GM12891 (cell line): ENCODE measurements at places on chromosomes 1 and 21.

DNA sequence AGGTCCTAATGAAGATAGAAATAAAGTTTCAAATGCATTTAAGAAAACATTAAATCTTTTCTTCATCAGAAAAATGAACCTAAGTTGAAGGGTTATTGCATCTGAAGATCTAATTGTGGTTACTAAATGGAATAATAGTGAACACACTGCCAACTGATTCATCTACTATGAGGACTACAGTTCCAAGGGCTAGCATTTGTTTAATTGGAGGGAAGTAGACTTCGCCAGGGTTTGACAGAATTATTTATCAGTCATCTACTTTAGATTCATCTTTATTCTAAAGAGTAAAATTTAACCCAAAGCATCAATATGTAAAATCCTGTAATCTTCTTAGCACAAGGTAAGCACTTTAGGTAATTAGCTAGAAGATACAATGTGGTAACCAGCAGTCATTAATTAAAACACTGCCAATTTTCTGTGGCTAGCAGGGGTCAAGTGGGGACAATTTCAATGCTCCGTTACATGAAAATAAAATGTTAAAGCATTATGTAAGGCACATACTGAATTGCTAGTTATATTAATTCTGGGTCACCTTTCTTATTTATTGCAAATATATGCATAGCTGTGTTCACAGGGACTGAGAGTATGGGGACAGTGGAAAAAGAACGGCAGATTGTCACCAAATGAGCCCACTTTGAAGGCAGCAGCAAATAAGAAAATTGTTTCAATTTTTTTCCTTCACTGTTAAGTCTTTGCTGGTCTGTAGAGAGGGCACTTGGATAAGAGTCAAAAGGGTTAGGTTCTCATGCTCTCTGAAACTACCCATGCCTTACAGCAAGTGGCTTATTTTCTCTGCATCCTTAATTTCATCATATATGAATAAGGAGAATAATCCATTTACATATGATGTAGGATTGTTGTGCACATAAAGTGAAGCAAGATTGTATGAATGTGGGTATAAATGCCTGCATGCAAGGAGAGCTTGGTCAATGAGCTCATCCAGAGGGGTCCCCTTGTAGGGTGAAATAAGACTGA lies 416.0 kb downstream of the PCP4 start:
- DNase-seq, result no peak

DNA sequence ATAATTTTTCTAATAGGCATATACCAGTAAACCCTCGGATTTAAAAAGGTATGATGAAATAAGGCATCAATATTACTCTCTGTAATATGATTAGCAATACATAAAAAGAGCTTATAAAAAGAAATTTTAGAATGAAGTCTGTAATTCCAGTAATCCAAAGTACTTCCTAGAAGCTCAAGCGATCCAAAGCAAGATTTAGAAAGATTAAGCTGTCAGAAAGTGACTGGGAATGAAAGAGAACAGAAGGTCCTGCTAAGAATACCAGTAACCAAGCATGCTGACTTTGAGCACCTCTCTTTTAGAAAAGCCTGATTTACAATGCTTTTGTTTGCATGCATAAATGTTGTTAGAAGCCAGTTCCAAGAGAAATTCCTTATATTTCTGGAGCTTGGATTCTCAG lies 125.1 kb downstream of the GIPC2 start:
- no peak for DNase-seq

- DNase-seq, result no peak
These were observed 159.8 kb downstream of the RUNX1 start for GRCh38 chr21:34889320-34889675.

- DNase-seq, result peak; percentile 72
These were observed 5.5 kb downstream of the TNFRSF25 start for GRCh38 chr1:6460301-6461050.

DNA sequence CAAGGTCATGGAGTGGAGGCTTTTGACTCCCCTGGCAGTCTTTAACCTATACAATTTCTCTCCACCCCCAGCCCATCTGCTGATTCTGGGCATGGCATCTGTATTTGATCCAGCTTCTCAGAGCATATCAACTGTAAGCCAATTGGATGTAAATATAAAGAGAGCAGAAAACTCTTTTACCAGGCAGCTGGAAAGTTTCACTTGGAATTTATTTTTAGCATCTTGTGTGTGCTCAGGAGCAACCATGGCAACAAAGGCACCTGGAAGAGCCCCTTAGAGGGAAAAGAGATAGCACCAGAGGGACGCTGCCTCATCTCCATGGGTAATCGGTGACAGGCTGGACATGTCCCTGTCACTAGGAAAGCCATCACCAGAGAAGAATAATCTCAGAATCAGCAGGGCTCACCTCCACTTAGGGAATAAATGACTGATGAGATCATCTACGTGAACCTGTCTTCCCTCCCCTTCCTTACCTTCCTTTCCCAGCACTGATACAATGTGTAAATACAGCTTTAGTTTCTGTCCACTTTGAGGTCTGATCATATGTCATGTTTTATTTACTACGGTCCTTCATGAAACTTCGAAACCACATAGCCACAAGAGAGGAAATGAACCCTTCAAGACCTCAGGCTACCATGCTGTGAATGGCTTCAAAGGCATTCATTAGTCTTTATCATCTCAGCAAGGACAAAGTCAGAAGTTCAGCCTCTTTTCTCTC lies 25.3 kb upstream of the SIPA1L2 start:
- no peak for DNase-seq

DNA sequence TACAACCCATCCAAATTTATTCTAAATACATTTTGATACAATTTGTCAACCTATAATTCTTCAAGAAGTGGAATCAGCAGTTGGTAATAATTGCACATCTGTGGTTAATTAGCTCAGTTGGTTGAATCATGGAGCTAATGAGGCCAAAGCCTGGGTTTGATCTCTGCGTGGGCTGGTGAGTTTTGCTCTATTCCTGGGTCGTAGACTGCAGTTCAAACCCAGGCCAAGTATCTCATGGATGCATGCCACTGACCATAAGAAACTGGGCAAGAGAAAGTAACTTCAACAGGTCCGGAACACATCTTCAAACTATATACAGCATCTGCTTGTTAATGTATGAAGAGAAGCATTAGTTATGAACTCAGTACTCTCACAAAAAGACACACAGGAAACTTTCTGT lies 779.7 kb downstream of the USP25 start:
- DNase-seq, result no peak

- no peak for DNase-seq
These were observed 23.4 kb upstream of the IGSF3 start for GRCh38 chr1:116690849-116691406.

- no peak for DNase-seq
These were observed 7.4 kb downstream of the DOP1B start for GRCh38 chr21:36163750-36164741.

GRCh38 chr1:67144696-67145095 lies 9.9 kb upstream of the C1orf141 start:
- DNase-seq, result no peak

DNA sequence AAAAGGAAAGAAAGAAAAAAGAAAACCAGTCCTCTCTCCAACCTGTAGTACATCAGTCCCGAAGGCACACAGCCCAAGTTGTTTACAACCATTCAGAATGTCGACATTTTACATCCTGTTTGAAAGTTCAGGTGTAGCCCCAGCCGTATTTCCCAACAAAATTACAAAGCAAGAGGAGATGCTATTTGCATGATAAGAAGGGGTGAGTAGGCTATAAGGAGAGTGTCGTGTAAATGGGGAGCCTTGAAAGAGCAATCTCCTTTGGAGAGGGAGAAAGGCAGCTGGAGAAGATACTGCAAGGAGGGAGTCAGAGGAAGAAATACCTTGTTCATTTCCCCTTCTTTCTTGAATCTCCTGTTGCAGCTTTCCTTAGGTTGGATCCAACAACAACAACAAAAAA lies 35.5 kb upstream of the DENND1B start:
- no peak for DNase-seq

DNA sequence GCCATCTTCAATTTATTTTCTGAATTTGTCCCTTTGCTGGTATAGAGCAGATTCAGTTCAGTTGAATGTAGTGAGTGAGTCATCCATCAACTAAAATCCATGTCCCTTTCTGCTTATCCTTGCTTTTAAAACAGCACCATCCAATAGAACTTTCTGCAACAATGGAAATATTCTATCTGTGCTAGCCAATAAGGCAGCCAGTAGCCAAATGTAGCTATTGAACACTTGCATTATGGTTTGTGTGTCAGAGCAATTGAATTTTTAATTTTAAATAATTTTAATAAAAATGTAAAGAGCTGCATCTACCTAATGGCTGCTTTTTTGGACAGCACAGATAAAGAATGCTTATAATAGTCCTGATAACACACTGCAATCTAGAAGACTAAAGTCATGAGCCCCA lies at the start of gene GJA9:
Gene GJA9 (minus strand): TSS at position 101 of the 400 bp plus-strand sequence. CDS start 5,489 bp downstream, outside the sequence.
- no peak for DNase-seq

DNA sequence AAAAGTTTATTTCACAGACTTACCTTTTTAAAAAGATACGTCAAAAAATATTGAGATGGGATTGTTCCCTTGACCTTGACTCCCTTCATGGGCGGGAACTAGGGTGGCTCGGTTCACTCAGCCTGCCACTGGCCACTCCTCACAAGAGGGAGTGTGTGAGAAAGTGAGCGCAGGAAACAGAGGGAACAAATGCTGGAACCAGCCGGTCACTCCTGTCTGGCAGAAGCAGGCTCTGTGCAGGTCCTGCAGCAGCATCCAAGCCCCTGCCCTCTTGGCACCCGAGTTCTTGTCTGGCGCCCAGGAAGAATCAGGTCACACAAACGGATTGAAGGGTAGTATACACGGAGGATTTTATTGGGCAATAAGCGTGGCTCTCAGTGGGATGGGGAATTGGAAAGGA lies 58.9 kb downstream of the ZNF648 start:
- DNase-seq, result no peak

DNA sequence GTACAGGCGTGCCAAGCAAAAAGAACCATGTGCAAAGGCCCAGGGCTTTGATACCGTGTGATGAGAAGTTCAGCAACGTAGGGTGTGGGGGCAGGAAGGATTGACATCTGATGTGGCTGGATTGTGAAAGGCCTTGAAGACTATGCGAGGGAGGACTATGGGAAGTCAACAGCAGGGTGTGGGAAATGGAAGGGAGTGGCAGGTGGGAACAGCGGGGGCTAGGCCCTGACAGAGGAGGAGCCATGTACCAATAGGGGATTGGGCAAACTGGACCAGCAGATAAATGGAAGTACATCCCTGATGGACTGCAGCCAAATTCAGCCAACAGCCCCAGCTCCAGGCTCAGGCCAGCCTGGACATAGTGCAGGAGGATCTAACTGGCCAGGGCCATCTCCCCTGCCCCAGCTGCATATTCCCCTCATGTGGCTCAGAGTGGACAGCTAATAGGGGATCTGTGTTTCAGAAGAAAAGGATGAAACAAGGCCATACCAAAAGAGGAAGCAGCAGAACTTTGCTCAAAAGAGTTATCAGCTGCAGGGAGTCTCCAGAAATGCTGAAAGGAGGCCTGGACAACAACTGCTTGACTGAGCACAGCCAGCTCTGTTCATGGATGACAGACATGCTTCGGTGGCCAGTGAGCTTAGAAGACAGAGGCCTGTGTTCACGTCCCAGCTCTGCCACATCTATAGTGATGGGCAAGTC lies 140.2 kb upstream of the SGIP1 start:
- DNase-seq, result no peak

GRCh38 chr1:16617114-16617631 lies 3.8 kb upstream of the NBPF1 start:
- no peak for DNase-seq

DNA sequence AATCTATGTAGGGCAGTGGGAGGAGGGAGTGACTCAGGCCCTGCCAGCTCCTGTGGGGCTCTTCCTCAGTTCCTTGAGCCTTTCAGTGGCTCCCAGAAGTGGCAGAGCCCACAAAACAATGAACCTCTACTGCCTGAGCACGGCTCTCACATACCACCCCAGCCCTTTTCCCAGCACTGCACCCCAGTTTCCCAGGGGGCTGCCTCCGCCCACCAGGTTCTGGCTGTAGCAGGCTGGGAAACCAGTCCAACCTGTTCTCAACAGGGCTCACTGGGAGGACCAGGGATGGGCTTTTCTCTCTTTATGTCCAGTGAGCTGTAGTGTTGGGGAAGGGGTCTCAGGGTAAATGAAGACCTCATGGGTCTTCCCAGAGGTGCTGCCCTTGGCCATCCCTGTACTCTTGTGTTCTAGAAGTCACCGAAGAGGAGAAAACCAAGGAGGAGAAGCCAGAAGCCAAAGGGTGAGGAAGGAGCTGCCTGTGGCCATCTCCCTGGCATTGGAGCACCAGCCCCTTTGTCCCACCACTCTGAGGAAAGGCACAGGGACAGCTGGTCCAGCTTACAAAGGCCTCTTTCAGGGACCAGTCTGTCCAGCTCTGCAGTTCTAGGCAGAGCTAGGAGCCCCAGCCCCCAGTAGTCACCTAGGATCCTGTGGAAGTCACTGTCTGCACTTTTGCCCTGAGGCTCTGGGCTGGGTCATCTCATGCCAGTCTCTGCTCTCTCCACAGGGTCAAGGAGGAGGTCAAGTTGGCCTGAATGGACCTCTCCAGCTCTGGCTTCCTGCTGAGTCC lies 3.5 kb downstream of the MARCKSL1 start:
- no peak for DNase-seq

GRCh38 chr1:169031566-169032224 lies 74.8 kb upstream of the ATP1B1 start:
- no peak for DNase-seq

DNA sequence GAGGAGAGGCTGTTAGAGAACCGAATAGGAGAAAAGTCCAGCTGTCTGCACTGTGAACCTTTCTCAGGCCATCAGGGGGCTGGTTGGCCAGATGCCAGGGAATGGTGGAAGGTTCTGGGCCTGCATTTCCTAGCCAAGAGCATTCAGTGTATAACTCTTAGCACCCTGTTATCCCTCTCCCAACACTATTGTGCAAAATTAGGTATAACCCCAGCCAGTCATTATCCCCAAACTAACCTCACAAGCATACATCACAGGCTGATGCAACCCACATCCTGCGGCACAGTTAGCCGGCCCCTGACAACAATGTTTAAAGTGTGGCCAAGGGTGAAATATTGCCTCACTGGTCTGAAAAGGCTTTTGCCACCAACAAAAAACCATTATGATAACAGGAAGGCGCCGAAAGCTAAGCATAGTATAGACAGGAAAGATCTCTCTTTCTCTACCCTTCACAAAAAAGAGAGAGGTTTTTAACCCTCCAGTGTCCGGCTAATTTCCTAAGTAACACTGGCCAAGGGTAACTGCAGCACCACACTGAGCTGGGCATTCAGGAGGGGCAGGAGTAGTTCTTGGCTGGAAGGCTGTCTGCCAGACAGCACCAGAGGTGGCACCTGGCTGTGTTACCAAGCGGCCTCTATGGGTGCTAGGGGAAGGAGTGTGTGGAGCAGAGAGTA lies 77.3 kb upstream of the BCAR3 start:
- no peak for DNase-seq

GRCh38 chr1:185861630-185862029 lies 127.4 kb downstream of the HMCN1 start:
- no peak for DNase-seq

GRCh38 chr1:34332996-34333395 lies 156.3 kb downstream of the C1orf94 start:
- no peak for DNase-seq

GRCh38 chr21:8991968-8992621 lies 1529.3 kb upstream of the TPTE start:
- no peak for DNase-seq
